ENCODE measurements at places on chromosomes 3 and 15. TPM values are rescaled to one million over a fixed set of nuclear protein-coding genes. Genes with fewer than 3 reads are reported as not detected.

DNA sequence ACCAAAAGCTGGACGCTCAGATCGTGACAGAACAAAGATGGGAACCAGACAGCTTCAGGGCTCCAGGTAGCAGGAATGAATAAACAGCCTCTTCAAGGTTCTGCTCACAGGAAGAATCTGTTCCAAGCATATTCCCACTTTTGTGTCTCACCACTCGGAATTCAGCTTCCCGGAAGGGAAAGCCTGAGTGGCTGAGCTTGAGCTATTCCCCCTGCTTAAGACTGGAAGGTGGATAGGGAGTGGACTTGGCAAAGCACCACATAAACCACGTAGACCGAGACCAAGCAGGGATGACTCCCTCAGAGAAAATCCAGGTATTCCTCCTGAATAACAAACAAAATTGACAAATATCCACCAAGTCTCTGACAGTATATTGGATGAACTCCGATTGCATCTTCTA lies 180.2 kb upstream of the NR2F2 start:
- no peak for DNase-seq

GRCh38 chr3:10937141-10937825 lies 55.3 kb upstream of the SLC6A1 start:
- no peak for DNase-seq

DNA sequence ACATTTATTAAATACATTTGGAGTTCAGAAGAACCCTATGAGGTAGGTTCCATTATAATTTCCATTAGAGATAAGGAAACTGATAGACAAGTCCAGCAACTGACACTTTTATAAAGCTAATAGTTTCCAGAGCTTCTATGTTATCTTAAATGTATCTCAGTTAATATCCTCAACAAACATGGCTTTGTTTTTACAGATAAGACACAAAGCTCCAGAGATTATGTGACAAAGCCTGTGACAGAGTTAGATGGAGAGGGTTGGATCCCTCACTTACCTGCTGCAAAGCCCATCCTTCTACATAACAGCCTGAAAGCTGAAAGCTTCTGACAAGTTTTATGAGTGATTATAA lies 473 bp upstream of the COMMD2 start:
- DNase-seq: no peak

DNA sequence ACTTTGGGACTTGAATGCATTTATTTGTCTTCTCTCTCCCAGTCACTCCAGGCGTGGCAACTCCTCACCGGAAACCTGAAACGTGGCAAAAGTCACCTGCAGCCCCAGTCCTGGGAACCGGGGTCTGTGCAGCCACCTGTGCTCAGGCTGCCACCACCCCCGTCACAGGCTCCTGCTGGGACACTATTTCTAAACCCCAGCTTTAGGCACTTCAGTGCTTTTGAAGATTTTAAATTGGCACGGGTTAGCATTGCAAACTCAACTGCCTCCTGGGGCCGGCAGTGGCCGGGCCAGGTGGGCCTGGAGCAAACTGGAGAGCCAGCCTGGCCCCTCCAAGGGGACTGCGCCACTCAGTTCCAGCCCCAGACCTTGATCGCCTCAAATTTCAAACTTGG lies 146.7 kb upstream of the IQSEC1 start:
- no peak for DNase-seq

- no peak for DNase-seq
Measured at GRCh38 chr3:81393251-81393650, 368.2 kb downstream of the GBE1 start.

GRCh38 chr15:30830961-30831360 lies 72.8 kb upstream of the FAN1 start:
- no peak for DNase-seq

GRCh38 chr15:99101501-99101900 lies 3.4 kb upstream of the SYNM start:
- DNase-seq: no peak

GRCh38 chr3:134134240-134134639 lies 104.5 kb upstream of the SLCO2A1 start:
- no peak for DNase-seq

DNA sequence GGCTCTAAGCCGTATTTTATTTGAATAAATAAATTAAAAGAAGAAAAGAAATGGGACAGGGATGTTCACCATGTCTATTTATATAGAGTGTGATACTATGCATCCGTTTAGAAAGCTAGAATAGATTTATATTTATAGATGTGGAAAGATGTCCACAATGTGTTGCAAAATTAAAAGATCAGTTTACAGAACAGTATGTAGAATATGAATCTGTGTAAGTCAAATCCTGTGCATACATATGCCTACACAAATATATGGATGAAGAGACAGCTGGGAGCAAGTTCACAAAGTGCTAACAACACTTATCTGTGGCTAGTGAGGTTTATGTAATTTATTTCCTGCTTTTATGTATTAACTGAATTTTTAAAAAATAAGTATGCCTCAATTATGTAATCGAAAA lies 25.4 kb upstream of the SLMAP start:
- no peak for DNase-seq

DNA sequence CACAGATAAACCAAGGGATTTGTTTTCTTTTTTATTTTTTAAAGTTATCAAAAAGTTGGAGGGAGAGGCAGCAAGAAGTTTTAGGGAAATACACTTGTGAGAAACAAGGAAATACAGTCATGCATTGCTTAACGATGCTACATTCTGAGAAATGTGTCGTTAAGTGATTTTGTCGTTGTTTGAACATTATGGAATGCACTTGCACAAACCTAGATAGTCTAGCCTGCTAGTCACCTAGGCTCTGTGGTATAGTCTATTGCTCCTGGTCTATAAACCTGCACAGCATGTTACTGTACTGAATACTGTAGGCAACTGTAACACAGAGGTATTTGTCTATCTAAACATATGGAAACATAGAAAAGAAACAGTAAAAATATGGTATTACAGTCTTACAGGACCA lies 2.0 kb upstream of the NFKBIZ start:
- DNase-seq: peak; percentile 85

GRCh38 chr15:67358812-67359211 lies 104.2 kb downstream of the IQCH start:
- DNase-seq: no peak

- no peak for DNase-seq
Measured at GRCh38 chr3:123039178-123039577, 11.6 kb upstream of the SEMA5B start.

GRCh38 chr3:46664971-46665762 lies 28.3 kb downstream of the ALS2CL start:
- no peak for DNase-seq

DNA sequence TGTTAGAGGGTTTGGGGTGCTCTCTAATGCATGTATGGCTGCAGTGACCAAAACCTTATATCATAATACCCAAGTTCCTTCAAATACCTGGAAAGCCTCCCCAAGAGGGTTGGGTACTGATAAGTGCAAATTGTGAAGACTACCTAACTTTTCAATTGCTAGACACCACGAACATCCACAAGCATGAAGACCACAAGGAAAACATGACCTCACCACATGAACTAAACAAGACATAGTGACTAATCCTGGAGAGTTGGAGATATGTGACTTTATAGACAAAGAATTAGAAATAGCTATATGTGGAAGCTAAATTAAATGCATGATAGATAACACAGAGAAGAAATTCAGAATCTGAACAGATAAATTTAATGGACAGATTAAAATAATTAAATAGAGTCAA lies 23.9 kb upstream of the AADACL2 start:
- no peak for DNase-seq

GRCh38 chr3:116444115-116444747 lies 1.1 kb downstream of the LSAMP start:
- DNase-seq: no peak

- no peak for DNase-seq
Measured at GRCh38 chr3:45041666-45042065, 15.6 kb downstream of the CLEC3B start.

- no peak for DNase-seq
Measured at GRCh38 chr3:30598668-30599545, 7.5 kb upstream of the TGFBR2 start.

DNA sequence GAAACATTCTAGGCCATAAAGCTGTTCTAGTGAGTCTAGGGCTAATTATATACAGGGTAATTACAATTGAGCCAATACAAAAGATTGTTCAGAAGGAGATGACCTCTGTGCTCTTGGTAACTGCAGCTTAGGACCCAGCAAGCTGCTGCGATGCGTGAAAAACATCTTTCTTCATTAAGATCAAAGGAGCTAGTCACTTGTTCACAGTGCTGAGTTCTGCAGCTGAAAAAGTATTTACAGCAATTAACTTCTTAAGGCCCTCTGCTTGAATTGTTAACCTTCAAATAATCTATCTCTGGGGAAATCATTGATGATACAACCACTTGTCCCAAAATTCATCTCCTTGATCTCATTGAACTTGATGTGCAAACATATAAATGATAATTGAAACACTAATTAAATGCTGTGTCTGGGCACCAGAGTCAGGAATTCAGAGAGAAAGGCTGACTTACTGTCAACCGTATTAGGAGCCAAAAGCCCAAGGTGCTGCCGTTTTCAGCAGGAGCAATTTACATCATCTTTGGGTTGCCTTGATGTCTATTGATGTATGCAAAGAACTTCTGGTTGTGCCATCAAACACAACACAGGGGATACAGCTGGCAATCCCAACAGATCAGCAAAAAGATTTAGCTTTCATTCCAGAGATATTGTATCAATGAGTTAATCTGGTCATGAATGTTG lies 213.0 kb downstream of the NECTIN3 start:
- DNase-seq: no peak

GRCh38 chr3:66493458-66494099 lies 7.2 kb downstream of the LRIG1 start:
- DNase-seq: no peak

DNA sequence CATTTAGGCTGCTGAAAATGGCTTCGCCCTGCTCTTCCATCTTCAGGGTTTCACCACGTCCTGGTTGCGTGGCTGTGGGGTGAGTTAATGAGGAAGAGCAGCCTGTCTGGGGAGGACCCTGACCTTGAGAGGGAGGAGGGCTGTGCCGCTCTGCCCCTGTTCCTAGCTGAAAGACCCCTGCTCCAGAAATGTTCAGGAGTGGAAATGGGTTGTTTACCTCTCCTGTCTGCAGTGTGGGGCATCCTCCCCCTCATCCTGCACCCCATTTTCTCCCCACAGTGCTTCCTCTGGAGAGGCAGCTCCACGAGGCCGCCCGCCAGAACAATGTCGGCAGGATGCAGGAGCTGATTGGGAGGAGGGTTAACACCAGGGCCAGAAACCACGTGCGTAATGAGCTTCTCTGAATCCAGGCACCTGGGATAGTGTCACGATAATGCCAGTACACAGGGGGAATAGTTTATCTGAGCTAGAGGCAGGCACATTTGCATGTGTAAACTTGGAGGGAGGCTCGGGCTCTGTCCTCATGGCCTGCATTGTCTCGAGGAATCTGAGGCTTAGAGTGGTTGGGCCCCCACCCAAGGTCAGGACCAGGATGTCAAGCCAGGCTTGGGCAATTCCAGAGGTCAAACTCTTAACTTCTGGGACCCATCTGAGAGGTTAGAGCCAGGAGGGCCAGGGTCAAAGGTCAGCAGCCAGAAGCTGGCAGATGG lies 4.0 kb downstream of the ANKDD1A start:
- no peak for DNase-seq

DNA sequence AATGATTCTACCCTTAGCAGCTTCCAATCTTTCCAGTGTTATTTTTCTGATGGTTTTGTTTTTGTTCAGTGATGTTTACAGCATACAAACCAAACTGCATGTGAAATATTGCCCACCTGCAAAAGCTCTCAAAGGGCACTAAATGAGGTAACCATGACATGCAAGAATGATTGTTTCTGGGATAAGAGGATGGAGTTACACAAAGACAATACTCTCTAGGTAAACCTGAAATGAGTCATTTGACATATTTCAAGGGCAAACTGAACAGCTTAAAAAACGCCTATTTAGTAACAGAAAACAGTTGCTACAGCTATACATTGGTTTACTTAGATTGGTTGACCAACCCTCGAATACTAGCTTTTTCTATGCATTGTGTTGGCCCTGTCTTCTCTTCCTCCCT lies 481.7 kb downstream of the ZPLD1 start:
- DNase-seq: no peak

GRCh38 chr15:85607842-85608241 lies 186.9 kb downstream of the KLHL25 start:
- DNase-seq: no peak

GRCh38 chr3:188695241-188695640 lies 476.5 kb upstream of the TPRG1 start:
- DNase-seq: peak; percentile 16

DNA sequence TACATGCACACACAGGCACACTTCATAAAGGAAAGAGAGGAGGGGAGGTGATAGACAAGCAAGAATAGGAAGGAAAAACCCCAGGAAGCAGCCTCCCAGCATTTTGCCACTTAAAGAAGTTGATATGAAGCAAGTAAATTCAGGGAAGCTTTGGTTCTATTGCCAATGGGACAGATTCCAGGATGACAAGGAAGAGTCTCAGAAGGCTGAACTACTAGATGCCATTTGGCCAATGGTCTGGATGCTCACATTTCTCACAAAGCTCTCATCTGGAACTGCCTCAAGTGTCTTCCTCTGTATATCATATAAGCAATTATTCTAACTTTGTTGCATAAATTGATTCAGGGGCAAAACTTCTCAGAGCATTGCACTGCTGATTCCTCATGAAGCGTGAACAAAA lies 78.8 kb upstream of the STRIT1 start:
- no peak for DNase-seq

- DNase-seq: no peak
Measured at GRCh38 chr3:133691273-133692107, 29.7 kb upstream of the TOPBP1 start.

DNA sequence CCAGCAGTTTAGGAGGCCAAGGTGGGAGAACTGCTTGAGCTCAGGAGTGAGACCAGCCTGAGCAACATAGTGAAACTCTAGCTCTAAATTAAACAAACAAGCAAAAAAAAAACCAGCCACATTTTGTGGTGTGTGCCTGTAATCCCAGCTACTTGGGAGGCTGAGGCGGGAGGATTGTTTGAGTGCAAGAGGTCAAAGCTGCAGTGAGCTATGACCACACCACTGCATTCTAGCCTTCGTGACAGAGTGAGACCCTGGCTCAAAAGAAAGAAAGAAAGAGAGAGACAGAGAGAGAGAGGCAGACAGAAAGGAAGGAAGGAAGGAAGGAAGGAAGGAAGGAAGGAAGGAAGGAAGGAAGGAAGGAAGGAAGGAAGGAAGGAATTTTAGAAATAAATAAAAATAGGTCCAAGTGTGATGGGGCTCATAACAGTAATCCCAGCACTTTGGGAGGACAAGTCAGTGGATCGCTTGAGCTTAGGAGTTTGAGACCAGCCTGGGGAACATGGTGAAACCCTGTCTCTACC lies 38.7 kb upstream of the LRIG1 start:
- DNase-seq: no peak

GRCh38 chr15:101193120-101193644 lies 58.7 kb downstream of the CHSY1 start:
- DNase-seq: no peak

NRG4 gene
- polyA plus RNA-seq: 0.44 TPM

ALPK3 gene
- 0.12 TPM for polyA plus RNA-seq

FSD2 gene
- polyA plus RNA-seq: not detected

SEMA5B gene
- polyA plus RNA-seq: not detected

PTPRG gene
- polyA plus RNA-seq: not detected

SPATA12 gene
- 0.16 TPM for polyA plus RNA-seq

FEZF2 gene
- polyA plus RNA-seq: not detected

UBE2E1 gene
- 31.3 TPM for polyA plus RNA-seq

XCR1 gene
- 0.03 TPM for polyA plus RNA-seq

CIP2A gene
- 1.3 TPM for polyA plus RNA-seq

ARGFX gene
- not detected for polyA plus RNA-seq
